ENCODE measurements at places on chromosomes 12 and 14.
A peak's percentile ranks its signal among the peaks of the same experiment; 100 is the strongest.

DNA sequence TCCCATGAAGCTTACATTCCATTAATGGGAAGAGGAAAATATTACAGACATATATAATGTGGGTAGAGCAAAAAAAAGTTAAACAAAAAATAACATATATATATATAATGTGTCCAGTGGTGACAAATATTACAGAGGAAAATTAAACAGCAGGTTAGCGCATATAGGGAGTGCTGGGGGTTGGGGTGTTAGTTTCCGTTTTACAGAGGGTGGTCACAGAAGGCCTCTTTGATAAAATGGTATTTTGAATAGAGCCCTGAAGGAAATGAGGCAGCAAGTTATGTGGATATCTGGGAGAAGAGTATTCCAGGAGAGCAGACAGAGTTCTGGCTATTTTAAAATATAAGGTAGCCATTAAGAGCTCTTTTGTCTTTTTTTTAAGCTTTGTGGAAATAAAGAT, 73.2 kb downstream of the DCAF5 start:
- no peak for DNase-seq

- DNase-seq = peak; percentile 52
Observed at GRCh38 chr12:110641521-110641920, 27.6 kb downstream of the TCTN1 start.

DNA sequence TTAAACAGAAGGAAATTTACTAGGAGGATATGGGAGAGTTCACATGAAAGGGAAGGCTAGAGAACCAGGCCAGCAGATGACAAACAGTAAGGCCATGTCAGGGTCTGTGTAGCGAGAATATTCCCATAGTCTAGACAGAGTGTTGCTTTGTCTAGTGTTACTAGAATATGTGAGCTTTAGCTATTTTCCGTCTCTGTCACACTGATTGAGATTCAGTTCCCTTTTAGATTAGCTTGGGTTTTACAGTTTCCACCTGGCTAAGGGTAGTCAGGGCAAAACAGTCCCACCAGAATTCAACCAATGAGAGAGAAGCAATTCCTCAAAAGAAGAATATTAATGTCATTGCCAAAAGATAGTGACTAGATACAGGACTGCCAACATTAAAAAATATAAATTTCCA, 82.8 kb upstream of the MDM1 start:
- no peak for DNase-seq

- DNase-seq = no peak
Observed at GRCh38 chr14:63224196-63224595, 20.0 kb downstream of the RHOJ start.

DNA sequence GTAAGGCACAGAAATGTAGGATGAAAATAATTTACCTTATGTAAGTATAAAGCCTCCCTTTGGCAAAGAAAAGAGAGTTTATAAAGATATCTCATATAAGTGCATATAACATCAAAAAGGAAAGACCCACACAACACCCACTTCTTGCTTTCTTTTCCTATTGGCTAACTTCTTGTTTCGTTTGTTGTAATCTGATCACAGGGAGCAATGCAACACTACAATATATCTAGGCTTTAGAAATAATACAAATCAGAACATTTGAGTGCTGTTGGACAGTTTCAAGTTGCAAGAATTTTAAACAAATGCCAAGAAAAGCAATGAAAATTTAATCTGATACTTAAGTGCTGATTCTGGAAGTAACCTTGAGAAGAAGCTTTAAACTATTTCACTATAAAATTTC, 1.3 kb downstream of the FGD6 start:
- peak; percentile 50 for DNase-seq

DNA sequence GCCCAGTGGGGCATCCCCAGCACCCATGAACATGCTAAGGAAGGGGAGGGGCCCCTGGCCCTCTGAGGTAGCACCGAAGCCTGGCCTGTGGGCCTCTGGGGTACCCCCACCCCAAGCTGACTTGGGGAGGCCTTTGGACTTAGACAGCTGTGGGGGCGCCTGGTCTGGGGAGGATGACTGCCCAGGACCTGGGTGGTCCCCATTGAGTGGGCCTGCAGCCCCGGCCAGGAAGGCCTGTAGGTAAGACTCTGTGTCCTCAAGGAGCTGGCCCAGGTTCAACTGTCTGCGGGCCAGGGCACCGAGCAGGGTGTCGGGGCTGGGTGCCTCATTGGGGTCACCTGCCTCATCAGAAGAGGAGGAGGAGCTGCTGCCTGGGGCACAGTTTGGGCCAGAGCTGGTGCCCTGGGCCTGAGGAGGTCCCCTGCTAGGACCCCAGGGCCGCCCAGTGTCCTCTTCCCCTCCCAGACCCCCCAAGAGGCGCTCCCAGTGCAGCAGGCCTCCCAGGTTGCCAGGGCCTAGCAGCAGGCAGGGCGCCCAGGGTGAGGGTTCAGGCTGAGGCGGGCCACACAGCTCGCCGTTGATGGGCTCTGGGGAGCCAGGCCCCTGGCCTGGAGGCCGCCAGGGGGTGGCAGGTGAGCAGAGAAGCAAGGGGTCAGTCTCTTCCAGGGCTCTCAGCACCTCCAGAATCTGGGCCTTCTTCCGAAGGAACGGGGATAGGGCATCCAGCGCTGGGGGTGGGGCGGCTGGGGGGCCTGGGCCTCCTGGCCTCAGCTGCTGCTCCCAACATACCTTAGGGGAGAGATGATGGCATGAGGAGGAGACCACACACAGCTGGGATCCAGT, 31.4 kb downstream of the NCKAP5L start:
- no peak for DNase-seq

DNA sequence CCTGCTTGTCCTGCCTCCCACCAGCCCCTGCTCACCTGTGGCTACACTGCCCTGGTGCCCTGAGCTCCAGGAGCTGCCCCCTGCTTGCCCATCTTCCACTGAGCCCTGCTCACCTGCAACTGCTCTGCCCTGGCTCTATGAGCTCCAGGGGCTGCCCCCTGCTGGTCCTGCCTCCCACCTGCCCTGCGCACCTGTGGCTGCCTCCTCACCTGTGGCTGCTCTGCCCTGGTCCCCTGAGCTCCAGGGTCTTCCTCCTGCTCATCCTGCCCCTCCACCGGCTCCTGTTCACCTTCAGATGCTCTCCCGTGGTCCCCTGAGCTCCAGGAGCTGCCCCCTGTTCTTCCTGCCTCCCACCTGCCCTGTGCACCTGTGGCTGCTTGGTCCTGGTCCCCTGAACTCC, 247.6 kb downstream of the TMEM121 start:
- DNase-seq = no peak

DNA sequence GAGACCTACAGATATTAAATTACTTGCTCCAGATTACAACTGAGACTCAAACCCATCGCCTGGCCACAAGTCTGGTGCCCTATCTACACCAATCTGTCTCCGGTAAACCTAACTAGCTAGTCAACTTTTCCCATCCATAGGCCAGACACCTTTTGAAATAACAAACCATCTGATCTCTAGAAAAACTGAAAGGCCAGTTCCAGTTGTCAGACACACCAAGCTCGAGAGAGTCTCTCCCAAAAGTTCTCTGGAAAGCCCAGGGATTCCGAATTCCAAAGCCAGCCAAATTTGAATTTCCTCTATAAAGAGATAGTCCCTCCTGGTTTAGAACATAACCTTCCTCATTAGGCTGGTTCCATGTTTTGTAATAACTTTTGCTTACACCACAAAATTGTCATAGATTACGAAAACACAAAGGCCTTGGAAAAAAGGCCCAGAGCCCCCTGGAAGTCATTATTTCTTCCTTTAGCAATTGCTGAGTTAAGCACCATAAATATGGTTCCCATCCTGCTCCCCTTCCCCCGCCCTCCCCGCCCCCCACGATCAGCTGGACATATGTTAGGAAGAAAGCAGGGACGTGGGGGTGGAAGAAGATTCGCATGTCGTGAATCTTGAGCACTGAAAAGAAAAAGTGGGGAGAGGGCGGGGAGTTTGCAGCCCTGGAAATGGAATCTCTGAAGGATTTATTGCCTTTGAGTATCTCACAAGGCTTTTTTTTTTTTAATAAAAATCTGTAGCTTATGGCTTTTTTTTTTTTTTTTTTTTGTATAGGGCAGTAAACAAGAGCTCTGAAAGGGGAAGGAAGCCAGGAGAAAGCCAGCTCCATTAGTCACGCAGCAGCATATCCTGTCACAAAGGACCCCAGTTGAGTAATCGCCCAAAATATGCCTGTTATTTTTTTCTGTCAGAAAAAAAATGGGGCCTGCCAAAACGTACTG, 110.4 kb downstream of the ZFP36L1 start:
- DNase-seq = peak; percentile 95

- DNase-seq = no peak
Observed at GRCh38 chr14:31206536-31207286, 882 bp downstream of the HECTD1 start.

Data from skeletal muscle cell (primary cell).